ENCODE measurements at places on chromosomes 12 and 14.

GRCh38 chr12:90921536-90921935 is 33.4 kb downstream of the CCER1 start:
- DNase-seq = no peak

GRCh38 chr12:51388069-51388799 is 3.0 kb downstream of the GALNT6 start:
- peak; percentile 85 for DNase-seq

DNA sequence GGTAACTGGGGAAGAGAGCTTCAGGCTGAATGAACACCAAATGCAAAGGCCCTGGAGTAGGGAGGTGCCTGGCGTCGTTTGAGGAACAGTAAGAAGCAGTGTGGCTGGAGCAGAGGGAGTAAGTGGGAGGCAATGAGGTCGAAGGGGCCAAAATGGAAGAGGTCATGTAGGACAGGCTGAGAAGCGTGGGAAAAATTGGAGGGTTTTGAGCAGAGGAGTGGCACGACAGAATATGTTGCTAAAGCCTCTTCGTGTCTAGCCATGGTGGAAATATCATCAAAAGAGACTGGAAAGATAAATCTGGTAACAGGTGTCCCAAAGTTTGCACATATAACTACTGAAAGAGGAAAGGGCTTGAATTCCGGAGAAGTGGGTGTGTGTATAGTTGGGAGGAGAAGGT is 1.9 kb downstream of the TRIM9 start:
- DNase-seq = no peak

GRCh38 chr12:52630599-52631200 is 12.3 kb upstream of the KRT73 start:
- DNase-seq = no peak

DNA sequence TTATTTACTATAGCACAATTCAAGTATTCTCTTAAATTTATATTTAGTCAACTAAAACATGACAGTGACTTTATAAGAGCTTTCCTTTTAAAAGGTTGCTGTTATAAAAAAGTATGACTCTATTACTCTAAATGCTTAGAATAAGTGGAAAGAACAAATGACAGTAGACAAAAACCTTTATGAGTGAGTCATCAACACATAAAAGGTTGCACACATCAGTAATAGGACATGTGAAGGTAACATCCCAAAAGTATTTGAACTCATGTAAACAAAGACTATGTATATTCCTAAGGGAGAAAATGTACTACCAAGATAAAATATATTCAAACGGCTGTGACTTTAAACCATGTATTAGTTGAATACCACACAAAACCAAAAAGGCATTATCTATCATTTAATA is 98.8 kb downstream of the PAWR start:
- DNase-seq = peak; percentile 14

GRCh38 chr12:71397433-71397954 is 42.1 kb upstream of the LGR5 start:
- no peak for DNase-seq

- no peak for DNase-seq
Observed at GRCh38 chr14:100644784-100645183, 57.6 kb upstream of the BEGAIN start.

GRCh38 chr12:104385510-104385909 is 71.2 kb upstream of the CHST11 start:
- DNase-seq = no peak

- no peak for DNase-seq
Observed at GRCh38 chr14:32256576-32256975, 53.5 kb upstream of the RNU6-8 start.

DNA sequence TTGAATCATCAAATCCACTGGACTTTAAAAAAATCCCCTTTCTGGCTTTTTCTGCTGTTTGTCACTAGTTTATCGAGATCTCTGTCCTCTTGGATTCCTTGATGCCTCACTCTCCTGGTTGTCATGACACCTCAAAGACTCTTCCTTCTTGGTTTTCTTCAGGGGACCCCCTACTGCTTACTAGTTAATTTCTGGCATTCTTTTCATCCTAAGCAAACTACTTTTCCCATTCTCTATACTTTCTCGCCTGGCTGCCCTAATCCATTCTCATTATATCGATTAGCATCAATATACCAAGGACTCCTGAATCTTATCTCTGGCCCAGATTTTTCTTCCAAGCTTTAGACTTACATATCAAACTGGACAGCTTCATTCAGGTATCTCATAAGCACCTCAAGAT is 98.6 kb downstream of the NEDD1 start:
- DNase-seq = no peak

DNA sequence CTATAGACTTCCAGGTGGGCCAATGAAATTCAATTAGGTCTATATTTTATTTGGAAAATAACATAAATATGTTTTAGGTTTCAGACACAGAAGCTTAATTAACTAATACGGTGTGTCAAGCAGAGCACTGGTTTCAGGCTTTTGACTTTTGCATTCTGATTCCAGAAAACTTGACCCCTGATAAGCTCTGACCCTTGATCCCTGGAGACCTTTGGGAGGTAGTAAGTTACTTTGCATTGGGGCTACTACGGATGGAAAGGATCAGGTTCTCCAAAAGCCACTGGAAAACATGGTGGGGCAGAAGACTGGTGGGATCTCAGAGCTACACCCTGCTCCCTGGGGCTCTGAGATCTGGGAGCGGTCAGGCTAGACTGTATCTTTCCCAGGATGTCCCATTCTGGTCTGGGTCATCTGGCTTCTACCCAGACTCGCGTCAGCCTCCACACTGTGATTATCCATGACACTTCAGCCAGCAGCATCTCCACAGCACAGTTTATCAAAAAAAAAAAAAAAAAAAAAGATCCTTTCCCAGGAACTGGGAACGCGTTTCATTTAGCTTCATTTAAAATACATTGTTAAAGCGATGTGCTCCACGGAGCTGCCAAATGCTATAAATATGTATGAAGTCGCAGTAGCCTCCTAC is 17.8 kb upstream of the EMP1 start:
- DNase-seq = no peak

DNA sequence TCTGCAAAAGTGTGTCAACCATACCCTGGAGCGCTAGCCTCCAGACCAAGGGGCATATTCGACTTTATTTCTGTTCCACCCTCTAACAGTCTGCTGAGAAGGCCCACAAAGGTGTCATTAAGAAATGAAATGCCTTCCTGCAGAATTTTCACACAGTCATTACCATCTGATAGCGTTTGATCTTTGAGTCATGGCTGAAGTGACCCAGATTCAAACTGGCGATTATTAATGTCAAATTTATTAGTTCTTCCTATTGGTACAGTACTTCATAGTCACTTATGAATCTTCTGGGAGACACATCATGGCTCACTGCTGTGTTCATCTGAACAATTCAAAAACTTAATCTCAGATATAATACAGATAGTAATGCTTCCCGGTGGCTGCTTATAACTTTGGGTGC is 13.2 kb downstream of the PRICKLE1 start:
- DNase-seq = no peak

DNA sequence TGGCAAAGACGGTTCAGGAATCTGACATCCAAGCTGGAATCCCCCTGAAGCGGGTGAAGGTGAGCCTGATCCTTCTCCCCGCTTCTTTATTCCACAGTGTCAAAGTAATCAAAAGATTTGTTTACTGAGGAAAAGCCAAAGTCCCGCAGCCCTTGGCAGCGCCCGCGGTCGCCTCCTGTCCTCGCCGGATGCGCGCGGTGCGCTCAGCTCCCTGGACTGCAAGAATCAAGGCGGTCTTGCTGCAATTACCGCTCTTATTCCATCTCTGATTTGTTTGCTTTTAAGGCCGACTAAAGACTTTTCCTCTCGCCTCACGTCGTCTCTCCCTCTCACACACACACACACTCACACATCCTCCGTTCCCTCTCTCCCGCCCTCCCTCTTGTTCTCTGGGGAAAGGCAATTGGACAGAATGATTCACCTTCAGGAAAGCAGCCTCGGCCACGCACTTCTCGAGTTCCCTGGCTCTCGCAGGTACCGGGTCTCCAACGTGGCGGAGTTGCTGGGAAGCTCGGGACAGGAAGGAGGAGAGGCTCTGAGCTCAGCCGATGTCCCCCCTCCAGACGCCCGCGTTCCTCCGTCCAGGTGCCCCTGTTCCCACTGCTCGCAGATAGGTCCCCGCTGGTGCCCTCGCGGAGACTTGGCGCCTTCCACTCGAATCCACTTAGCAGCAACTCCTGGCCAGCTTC is 68.6 kb upstream of the USP15 start:
- peak; percentile 72 for DNase-seq

GRCh38 chr12:94170690-94171594 is 22.6 kb downstream of the PLXNC1 start:
- no peak for DNase-seq

GRCh38 chr12:98533723-98534251 is 18.4 kb downstream of the TMPO start:
- DNase-seq = no peak

- no peak for DNase-seq
Observed at GRCh38 chr12:3753544-3754284, 805 bp upstream of the CRACR2A start.

DNA sequence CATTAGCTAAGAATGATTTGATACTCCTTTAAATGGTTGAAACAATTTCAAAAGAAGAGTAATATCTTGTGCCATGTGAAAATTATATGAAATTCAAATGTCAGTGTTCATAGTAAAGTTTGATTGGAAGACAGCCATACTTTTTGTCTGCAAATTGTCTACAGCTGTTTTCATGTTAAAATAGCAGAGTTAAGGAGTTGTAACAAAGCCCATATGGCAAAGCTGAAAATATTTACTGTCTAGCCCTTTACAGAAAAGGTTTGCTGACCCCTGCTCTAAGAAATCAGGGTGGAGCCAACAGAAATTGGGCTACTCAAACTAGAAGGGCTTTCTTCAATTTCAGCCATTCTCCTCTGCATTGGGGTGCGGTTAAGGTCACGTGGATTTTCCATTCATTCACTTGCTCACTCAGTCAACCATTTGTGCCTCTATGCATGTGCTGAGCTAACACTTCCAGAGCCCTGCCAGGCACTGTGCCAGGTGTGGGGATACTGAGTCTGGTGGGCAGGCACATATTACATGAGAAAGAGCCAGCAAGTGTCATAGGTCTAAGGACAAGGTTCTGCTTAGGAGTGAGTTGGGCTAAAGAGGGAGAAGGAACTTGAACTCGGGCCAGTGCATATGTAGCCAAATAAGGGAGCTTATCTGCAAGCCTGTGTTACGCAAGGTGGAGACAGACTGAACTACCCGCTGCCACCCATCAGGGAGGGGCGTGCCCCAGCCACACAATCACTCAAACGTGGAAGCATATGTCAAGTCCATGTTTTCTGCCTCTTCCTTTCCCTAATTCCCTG is 139.8 kb upstream of the NOS1 start:
- DNase-seq = no peak

DNA sequence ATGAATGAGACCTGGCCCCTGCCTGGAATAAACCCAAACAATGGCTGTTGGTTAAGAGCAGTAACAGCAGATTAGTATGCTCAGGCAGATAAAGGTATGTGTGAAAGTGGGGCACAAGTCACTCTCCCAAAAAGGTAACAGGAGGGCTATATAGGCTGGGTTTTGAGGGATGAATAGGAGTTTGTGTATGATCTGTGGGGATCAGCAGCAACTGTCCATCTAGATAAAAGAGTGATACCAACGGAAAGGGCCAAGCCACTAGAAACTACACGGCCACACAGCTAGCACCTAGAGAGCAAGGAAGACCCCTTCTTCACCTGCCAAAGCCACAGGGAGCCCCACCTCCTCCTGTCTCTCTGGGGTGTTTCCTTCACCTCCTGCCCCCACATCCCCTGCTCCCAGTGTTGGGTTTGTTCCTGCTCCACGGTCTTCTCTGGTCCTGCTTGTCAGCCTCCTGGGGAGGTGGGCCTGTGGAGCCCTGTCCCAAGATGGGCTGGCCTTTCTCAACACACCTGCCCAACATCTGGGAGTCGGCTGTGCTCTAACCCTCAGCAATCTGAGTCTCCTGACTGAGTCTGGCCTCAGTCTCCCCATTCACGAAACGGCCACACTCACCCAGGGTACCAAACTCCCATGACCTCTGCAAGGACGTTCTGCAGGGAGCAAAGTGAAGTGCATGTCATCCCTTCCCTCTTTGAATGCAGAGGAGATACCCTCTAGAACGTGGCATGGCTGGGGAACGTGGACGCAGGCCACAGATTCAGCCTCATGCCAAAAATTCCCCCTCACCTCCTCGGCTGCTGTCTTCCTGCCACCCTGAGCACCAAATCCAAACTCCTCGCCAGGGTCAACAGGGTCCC is 108.2 kb downstream of the NCOR2 start:
- DNase-seq = no peak

GRCh38 chr14:95575840-95576473 is 41.1 kb downstream of the GLRX5 start:
- DNase-seq = no peak

All from epithelial cell of esophagus (primary cell).